ENCODE measurements at places on chromosomes 2 and 18.

DNA sequence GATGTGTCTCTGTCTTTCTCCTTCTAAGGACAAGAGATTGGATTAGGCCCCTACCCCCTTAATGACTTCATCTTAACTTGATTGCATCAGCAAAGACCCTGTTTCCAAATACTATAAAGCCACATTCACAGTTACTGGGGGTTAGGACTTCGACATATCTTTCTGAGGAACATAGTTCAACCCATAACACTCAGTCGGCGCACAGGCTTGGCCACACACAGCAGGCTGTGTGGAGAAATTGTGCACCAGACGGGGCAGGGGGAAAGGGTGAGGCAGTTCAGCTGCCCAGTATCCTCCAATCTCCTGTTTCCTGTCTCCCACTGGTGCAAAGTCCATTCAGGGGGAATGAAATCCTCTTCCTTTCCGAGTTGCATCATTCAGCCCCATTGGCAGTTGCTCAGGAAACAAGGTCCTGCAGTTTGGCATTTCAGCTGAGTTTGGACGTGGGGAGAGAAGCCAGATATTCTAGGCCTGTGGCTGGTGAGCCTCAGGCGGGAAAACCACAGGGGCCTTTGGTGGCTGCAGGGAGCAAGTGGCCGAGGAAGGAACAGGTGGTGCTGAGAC, 9.4 kb upstream of the RAPGEF4 start:
- no peak for DNase-seq

DNA sequence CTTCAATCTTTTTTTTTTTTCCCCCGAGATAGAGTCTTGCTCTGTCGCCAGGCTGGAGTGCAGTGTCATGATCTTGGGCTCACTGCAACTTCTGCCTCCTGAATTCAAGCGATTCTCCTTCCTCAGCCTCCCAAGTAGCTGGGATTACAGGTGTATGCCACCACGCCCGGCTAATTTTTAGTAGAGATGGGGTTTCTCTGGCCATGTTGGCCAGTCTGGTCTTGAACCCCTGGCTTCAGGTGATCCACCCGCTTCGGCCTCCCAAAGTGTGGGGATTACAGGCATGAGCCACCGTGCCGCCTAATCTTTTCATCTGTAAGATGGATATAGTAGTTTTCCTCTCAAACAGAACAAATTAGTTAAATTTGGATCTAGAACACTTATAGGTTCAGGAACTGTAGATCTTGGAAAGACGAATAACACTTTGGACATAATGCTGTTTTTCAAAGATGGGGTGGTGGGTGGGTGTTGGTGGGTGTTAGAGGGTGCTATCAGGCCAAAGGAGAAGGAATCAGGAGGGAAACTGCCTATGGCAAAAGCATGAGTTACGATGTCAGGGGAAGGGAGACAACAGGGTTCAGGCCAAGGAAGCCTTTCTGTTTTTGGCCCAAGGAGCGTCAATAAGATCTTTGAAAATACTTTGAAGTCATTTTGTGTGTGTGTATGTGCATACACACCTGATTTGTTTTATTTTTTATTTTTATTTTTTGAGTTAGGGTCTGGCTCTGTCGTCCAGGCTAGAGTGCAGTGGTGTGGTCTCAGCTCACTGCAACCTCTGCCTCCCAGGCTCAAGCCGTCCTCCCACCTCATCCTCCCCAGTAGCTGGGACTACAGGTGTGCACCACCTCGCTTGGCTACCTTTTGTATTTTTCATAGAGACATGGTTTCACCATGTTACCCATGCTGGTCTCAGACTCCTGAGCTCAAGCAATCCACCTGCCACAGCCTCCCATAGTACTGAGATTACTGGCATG, 6.8 kb downstream of the RPL37A start:
- DNase-seq = no peak

DNA sequence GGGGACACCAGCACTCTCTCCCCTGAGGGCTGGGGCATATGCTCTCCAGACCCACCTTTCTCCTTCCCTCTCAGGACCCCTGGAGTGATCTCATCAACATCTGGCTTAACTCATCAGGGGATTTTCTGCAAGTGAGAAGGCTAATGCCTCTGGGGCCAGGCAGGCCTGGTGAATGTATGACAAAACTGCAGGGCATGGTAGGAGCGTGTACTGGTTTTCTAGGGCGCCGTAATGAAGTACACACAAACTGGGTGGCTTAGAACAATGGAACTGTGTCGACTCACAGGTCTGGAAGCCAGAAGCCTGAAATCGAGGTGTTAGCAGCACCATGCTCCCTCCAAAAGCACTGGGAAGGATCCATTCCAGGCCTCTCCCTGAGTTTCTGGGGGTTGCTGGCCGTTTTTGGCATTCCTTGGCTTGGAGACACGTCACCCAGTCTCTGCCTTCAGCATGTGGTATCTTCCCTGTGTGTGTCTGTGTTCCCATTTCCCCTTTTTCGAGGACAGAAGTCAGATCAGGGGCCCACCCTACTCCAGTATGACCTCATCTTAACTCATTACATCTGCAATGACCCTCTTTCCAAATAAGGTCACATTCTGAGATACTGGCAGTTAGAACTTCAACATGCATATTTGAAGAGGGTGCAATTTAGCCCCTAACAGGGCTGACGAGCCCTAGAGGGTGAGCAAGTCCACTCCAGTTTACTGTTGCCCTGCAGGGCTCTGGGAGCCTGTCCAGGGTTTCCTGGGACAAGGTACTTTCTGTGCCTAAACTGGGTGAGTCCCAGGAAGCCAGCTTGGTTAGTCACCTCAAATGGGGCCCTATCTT, 45.5 kb upstream of the CAB39 start:
- DNase-seq = no peak

- DNase-seq = no peak
Observed at GRCh38 chr2:198012025-198012424, 207.6 kb downstream of the PLCL1 start.

DNA sequence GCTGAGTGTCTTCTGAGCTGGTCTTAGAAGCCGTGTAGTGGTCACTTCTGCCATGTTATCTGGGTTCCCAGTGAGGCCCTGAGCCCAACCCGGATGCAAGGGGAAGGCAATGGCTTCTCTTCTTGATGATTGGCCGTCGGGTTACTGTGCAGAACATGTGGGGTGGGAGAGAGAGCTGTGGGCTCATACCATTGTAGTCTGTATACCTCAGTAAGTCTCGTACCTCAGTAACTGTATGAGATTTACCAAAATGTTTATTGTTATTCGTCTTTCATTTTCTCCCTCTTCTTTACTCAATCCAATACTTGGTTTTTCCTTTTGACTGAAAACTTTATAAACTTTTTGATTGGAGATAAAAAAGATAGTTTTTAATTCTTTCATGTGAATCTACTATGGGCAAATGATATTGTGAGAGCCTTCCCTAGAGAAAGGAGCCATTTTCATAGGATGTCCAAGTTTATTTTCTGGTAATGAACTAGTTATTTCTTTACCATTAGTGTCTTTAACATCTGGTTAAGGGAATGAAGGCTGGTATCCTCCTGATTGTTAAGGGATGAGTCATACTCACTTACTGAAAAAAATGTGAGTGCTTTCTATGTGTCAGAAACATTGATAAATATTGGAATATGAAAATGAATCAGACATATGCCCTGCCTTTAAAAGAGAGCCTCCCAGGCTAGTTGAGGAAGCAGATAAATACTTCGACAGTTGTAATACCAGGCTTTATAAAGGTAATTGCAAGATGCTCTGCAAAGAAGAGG, 129.9 kb downstream of the PRPF40A start:
- no peak for DNase-seq

GRCh38 chr2:157075924-157076323, 181.6 kb upstream of the GALNT5 start:
- no peak for DNase-seq

DNA sequence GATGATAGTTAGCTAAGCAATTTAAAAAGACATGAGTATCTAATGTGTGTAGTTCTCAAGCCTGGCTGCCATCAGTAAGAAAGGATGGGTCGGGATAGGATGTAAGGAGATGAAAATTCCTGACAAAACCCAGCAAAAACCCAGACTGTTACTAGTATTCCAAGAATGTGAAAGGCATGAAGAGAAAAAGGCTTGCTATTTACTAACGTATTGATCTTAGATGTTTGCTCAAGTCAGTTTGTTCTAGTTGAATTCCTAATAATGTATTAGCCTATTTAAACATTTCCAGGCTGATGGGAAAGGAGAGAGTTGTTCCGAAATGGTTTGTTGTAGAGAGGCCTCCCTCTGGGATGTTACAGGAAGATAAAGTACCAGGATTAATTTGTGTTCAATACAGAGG, 88.2 kb downstream of the ZNF532 start:
- no peak for DNase-seq

- no peak for DNase-seq
Observed at GRCh38 chr2:217614498-217614897, 388.3 kb downstream of the TNS1 start.

GRCh38 chr2:207107551-207107950, 58.2 kb downstream of the KLF7 start:
- no peak for DNase-seq

GRCh38 chr2:46813020-46813415, 102.6 kb downstream of the MCFD2 start:
- DNase-seq = no peak

DNA sequence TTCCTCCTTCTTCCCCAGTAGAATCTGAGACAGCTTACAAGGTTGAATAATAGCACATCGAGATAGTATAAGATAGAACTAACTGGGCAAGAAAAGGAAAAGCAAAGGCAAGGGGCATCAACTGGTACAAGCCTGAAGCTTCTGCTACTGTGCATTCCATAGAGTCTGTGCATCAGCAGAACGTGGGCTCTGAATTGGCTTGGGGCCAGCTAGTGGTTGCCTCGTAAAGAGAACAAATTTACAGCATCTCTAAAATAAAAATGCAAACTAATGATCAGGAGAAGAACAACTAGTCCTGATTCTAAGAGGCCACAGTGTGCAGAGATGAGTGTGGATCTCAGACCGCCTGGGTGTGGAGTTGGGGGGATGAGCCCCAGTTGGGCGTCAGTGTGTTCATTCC, 36.6 kb downstream of the UPP2 start:
- DNase-seq = peak; percentile 52

DNA sequence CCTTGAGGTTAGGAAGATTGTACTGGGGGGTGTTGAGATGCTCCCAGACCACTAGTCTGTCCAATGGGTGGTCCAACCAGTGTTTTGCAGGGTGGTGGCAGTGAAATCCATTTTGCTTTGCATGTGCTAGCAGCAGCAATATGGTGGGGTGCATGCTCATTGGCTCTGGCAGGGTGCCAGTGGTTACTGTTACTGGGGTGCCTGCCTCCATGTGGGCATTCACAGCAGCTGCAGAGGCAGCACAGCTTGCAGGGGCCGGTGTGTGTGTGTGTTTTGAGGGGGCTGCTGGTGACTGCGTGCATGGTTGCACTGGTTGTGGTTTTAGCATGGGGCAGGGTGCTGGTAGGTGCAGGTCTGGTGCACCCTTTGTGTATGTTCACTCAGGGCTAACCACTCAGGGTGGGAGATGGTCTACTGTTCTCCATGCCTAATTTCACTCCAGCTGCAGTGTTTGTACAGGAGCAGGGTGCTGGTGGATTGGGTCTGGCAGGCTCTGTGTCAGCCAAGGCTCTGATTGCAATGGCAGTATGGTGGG, 265.4 kb downstream of the NUP35 start:
- no peak for DNase-seq

DNA sequence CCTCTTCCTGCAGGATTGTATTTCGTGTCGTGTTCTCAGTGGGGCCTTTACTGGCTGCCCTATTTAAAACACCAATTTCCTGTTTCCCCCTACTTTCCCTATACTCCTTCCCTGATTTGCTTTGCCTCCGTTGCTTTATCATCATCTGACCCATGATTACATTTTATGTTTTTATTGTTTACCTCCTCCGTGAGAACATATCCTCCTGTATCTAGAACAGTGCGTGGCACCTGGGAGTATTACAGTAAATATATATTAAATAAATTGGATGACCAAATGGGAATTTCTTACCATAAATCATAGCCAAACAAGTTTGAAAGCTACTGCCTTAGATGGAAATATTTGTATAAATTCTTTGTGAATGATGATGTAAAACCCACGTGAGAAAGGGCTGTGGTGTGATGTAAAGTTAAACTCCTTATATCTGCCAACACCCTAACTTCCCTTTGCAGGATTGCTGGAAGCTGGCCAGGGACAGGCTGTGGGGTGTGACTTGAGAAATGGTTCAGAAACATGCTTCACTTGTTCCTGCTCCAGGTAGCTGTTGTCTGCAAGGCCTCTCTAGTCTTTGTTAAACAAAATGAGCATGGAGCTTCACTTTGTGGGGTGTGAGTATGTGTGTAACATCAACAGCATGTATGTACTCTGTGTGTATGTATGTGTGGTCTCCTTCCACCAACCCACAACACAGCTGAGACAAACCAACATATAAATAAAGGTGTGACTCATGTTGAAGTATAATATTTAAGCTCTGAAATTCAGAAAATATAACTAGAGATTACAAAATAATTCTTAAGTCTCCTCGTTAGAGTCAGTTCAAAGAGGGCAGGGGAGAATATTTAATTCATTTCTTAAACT, 40.3 kb downstream of the LHCGR start:
- no peak for DNase-seq

- DNase-seq = no peak
Observed at GRCh38 chr2:101330253-101330933, 21.9 kb upstream of the RNF149 start.

DNA sequence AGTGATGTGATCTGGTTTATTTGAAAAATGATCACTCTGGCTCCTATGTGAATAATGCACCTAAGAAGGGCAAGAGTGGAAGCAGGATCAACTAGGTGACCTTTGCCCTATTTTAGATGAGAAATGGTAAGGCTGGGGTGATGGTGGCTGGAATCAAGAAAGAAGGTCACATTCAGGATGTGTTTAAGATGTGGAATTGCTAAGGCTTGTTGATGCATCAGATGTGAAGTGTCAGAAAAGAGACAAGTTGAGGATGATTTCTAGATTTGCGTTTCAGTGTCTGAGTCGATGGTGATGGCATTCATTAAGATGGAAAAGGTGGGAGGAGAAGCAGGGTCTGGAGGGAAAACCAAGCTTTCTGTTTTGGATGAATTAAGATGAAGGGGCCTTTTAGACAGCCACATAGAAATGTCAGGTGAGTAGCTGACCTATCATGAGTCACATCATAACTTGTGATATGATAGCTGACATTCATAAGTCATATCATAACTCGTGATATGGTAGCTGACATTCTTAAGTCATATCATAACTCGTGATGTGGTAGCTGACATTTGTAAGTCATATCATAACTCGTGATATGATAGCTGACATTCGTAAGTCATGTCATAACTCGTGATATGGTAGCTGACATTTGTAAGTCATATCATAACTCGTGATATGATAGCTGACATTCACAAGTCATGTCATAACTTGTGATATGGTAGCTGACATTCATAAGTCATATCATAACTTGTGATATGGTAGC, 101.2 kb upstream of the SEC11C start:
- no peak for DNase-seq

Data from RPMI8226 (cell line).